ENCODE measurements at places on chromosomes 2 and 18.

- no peak for DNase-seq
These were observed 1167.9 kb downstream of the DSC3 start for GRCh38 chr18:29874519-29875098.

DNA sequence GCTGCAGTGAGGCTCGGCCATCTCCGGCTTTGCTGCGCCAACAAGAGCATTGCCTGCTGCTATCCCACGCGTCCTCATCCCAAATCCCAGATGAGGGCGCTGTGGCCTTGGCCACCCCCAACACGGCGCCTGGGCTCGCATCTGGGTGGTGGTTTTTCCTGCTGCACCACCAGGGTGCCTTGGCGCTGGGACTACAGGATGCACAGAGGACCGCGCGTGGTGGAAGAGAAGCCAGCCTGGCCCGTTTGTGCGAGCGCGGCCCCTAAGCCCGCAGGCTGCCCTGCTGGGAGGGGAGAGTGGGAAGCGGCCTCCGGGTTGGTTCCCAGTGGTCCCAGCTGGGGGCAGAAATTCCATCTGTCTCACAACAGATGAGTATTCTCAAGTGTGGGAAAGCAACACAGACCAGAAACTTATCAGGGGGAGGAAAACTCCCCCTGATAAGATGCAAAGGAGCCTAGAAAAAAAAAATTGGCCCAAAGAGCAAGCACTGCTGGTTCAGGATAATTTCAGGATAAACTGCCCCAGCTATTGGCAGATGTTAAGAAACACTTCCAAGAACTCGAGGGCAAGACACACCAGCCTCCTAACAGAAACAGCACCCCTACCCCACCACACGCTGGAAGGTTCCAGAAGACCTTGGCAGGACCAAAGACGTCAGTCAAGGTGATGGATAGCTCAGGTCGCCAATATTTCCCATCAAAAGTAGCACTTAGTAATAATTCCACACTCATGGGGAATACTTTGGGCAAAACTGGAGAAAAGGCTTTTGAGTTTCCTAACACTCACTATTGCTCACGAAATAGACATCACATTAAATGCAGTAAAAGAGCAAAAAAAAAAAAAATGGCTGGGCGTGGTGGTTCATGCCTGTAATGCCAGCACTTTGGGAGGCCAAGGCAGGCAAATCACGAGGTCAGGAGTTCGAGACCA is 152.1 kb downstream of the PXDN start:
- DNase-seq: peak; percentile 53

GRCh38 chr2:37564356-37564755 is 107.1 kb downstream of the CDC42EP3 start:
- no peak for DNase-seq

GRCh38 chr2:169739351-169739750 is 5.7 kb downstream of the KLHL23 start:
- no peak for DNase-seq

- DNase-seq: no peak
These were observed 106.2 kb downstream of the TANC1 start for GRCh38 chr2:159074605-159075004.

DNA sequence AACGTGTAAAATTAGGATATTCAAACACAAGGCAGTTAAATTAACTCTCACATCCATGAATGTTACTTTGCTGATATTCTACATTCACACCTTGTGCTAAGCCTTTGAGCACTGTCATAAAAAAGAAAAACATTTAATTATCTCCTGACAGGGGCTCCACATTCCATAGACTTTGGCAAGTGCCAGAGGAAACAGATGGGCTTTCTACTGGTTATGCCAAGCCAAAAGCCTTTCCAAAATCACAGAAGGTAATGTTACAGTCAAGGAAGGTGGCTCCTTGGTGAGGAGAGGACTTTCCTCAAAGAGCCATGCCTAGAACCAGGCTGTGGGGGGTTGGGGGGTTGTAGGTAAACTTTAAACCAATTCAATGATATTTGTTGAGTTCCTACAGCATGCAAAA is 12.4 kb downstream of the MYO5B start:
- no peak for DNase-seq

GRCh38 chr2:149928011-149928410 is 340.4 kb upstream of the MMADHC start:
- no peak for DNase-seq

DNA sequence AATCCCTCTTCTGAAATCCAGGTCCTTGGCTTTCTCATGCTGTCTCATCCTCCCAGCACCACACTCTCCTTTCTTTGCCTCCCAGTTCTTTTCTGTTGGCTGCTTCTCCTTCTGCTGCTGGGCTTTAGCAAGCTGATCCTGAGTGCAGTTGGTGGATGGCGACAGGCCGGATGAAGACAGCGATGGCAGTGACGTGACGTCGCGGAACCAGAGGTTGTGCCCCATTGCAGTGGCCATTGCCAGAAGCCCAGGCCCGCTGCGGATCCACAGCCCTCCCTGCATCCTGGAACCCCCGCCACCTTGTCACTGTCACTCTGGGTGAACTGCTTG is 75.2 kb downstream of the EIPR1 start:
- DNase-seq: no peak

DNA sequence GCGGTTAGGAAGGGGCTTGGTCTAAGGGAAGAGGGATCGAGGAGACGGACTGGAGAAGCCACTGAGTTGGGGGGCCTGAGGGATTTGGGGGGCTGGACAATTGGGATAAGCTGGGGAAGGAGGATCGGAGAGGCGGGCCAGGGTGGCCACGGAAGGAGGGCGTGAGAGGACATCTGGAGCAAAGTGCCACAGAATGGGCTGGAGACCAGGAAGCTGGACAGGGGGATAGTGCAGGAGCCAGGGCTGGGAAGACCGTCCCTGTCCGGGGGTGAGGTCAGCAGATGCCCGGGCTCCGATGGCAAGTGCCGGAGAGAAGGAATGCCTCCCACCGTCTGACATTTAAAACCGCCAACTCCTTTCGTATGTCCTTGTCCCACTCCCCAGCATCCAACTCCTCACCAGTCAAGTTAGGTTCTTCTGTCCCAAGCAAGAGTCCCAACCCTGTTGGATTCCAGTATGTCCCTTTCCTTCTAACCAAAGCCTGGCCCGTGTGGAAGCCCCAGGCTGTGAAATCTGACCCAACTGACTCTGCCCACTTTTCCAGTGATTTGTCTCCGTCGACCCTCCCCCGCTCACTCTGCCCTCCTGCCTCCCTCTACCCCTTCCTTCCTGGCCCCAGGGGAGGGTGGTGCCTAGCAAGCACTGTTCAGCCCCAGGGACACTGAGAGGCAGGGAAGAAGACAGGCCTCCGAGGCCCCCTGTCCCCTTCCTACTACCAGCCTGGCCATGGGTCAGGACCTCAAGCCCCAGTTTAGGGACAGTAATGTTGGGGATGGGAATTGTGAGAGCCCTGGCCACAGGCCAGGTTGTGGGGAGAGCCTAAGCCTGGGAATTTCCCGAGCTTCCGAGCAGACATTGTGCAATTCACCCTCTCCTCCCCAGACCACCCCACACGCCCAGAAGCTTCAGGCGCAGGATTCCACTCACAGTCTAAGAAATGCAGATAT is 31.5 kb upstream of the TMBIM1 start:
- DNase-seq: no peak

DNA sequence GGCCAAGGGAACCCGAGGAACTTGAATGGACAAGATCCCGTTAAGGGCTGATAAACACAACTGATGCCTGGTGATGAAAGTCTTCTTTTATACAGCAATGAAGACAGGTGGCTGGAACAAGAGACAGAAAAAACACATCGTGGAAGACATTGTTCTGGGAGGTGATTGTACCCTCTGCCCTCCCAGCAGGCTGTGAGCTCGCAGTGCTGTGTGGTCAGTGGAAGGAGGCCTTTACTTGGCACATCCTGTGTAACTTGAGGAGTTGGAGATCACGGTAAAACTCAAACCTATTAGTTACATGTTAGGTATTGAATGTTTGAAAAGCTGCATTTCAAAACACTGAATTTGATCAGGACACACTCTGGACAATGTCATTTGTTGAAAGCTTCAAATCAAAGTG is 249.9 kb upstream of the EPAS1 start:
- no peak for DNase-seq

DNA sequence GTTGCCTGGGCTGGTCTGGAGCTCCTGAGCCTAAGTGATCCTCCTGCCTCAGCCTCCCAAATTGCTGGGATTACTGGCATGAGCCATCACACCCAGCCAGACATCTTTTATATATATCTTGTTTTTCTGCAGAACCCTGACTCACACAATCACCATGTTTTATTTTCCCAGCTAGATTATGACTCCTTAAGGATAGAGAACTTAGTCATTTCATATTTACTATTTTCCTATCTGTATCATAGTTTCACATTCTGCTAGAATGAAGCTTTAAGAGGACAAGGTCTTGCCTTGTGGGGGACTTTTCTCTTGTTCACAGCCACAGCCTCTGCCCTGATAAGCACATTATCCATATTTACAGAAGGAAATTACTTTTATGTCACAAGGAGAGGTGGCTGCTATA is 73.9 kb downstream of the LBH start:
- no peak for DNase-seq

GRCh38 chr2:75204833-75205232 is 5.5 kb upstream of the TACR1 start:
- DNase-seq: no peak

- no peak for DNase-seq
These were observed 263.1 kb downstream of the TNS1 start for GRCh38 chr2:217739741-217740140.

GRCh38 chr2:68478688-68479087 is 11.3 kb downstream of the APLF start:
- no peak for DNase-seq

GRCh38 chr2:866009-866680 is 84.5 kb upstream of the SNTG2 start:
- DNase-seq: no peak

DNA sequence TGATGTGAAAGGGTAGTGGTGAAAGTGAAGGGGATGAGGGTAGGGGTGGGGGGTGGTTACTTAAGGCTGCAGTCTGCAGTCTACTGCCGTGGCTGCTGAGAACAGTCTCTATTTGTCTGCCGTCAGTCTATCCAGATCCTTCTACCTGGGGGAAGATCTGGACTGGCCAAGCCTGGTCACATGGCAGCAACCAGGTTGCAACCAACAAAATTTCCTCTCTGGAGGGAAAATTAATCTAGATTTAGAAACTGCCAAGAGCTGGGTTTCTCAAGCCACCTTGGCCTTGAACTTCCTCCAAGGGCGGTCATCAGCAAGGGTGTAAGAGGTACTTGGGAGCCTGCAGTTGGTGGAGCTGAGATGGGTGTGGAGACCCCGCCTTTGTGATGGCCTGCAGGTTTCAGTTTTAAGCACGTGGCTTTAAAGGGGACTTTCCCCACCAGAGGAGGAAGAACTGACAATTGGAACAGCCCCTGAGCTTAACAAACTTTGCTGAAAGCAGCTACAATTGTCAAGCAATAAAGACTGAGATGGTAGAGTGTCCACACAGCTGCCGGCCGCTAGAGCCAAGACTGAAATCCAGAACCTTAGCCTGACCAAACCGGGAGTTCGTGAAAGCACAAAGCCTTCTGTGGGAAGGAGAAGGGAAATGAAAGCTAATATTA is 31.4 kb upstream of the KCMF1 start:
- DNase-seq: no peak

DNA sequence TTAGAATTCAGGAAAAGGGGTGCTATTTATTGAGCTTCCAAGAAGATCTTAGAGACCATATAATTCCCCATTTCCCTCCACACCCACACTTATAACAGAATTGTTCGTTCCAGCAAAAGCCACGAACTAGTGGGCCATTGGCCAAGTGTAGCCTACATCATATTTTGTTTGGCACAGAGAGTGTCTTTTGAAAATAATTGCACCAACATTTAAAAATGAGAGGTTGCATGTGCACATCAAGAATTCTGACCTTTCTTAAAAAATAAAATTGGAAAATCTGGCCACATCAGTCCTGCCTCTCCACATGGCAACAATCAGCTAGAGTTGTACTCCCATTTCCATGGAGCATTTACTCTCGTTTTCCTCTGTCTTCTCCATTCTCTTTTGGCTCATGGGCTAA is 655.5 kb upstream of the FANCL start:
- DNase-seq: no peak

- no peak for DNase-seq
These were observed 159.2 kb upstream of the ID2 start for GRCh38 chr2:8522687-8523086.

DNA sequence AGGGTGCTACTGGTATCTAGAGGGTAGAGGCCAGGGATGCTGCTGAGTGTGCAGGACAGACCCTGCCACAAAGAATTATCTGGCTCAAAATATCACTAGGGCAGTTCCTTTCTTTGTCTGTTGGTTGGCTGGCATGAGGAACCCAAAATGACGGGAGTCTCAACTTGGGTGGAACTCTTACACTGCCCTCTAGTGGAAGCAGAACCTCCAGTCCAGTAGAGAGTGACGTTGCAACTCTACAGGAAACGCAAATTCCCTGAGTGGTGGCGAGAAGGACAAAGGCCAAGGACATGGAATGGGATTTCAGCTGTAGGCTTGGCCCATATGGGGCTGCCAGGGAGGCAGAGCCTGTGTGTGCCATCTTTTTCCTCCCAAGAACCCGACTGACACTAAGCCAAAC is 47.1 kb downstream of the COPS8 start:
- DNase-seq: no peak

DNA sequence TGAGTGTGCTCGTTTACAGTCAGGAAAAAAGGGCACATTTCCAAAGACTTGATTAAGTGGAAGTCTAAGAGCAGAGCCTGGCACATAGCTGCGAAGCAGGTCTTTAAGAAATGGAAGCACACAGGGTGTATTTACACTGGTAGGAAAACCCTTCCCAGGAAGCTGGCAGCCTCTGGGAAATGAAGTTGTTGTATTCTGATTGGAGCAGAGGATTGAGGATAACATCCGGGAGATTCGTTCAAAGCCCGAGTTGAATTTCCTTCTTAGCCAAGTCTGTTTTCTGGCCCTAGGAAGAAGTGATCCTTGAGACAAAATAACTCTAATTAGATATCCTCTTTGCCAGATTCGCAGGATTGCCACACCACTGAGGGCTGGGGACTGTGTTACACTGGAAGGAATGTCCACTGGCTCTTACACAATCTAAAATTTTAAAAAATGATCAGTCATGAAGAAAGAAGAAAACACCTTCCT is 75.9 kb downstream of the ITGB1BP1 start:
- no peak for DNase-seq

GRCh38 chr2:98569915-98570314 is 38.4 kb downstream of the COA5 start:
- peak; percentile 78 for DNase-seq

GRCh38 chr18:11419338-11419737 is 190.1 kb upstream of the SLC35G4 start:
- no peak for DNase-seq

DNA sequence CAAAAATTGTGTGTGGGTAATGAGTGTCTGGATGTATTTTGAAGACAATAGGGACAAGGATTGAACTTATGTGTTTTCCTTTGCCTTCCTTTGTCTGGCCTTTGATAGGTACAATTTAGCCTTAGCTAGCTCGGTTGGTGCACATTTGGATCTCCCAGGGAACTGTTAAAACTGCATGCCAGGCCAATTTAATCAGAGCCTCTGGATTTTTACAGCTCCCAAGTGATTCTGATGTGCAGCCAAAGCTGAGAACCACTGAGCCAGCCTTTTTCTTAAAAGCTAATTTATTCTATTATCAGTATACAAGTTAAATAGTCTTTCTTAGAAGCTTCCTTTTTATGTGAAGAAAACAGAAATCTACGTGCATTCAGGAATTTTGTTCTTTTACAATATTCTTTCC is 25.0 kb downstream of the PLEK start:
- DNase-seq: peak; percentile 78

Measured in posterior cingulate gyrus (tissue), 11 donors.